ENCODE measurements at places on chromosomes 4 and X.

- DNase-seq, result no peak
Observed at GRCh38 chrX:15860921-15861320, 6.3 kb upstream of the AP1S2 start.

- DNase-seq, result no peak
Observed at GRCh38 chrX:148146121-148146520, 165.0 kb downstream of the FMR1NB start.

GRCh38 chrX:103562801-103563200 lies 22.5 kb upstream of the TCEAL4 start:
- DNase-seq, result no peak

GRCh38 chr4:139243448-139244365 lies 36.3 kb downstream of the MGARP start:
- DNase-seq, result no peak
